ENCODE measurements at places on chromosomes 7 and 10.

DNA sequence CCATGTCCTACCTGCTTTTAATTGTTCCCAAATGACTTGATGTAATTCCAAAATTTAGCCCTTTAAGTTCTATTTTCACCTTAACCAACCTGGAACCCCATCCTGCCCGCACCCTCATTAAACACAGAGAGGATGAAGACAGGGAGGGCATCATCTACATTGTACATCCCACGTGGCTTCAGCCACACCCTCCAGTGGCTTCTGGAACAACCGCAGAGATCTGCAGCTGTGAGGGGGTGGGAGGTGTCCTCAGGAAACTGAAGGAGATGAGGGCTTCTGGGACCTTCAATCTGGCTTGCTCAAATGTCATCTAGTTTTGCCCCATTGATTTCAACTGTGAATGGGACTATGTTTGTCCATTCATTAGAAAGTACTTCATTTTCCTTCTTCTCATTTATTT lies 39.0 kb downstream of the AKR1B1 start:
- no peak for DNase-seq

DNA sequence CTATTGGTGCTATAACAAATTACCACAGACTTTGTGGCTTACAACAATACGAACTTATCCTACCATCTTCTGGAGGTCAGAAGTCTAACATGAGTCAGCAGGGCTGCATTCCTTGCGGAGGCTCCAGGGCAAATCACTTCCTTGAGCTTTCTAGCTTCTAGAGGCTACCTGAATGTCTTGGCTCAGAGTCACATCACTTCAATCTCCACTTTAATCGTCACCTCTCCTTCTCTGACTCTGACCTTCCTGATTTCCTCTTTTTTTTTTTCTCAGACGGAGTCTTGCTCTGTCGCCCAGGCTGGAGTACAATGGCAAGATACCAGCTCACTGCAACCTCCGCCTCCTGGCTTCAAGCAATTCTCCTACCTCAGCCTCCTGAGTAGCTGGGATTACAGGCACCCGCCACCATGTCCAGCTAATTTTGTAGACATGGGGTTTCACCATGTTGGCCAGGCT lies 44.6 kb upstream of the ANAPC16 start:
- peak; percentile 77 for DNase-seq

DNA sequence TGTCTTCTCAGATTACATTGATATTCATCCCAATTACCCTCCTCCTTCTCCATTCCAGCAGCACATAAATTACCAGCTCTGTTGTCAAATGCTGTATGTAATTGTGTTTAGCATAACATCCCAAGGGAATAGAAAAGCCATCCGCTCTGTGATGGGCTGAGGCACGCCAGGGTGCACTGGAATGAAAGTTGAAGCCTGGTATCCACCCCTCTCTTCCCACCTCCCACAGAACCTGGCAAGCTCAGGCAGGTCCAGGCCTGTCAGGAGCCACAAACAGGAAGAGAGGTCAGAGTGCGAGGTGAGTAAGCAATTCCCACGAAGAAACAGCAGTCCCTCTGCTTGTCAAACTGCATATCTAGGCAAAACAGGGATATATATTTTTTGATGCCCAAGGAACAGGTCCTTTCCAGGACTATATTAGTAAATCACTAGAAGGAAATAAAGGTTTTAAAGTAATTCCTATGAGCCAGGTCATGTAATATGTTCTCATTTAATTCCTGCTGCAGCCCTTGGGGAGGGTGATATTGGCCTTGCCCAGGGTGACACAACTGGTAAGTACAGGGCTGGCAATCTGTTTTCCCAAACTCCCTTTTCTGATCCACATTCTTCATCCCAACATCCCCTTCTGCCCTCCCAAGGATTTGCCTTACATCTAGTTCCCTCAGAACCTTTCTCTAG lies 155.6 kb upstream of the GHITM start:
- DNase-seq, result no peak

- no peak for DNase-seq
Measured at GRCh38 chr10:128780156-128780761, 654.0 kb upstream of the MKI67 start.

- DNase-seq, result no peak
Measured at GRCh38 chr7:71424166-71425035, 292.5 kb downstream of the GALNT17 start.

GRCh38 chr7:112616295-112616694 lies 135.5 kb downstream of the LSMEM1 start:
- DNase-seq, result no peak

- DNase-seq, result no peak
Measured at GRCh38 chr7:99008921-99009530, 130.7 kb downstream of the TRRAP start.

- DNase-seq, result no peak
Measured at GRCh38 chr7:37354656-37355131, 94.0 kb downstream of the ELMO1 start.

GRCh38 chr7:47670729-47671128 lies 88.8 kb upstream of the TNS3 start:
- no peak for DNase-seq

DNA sequence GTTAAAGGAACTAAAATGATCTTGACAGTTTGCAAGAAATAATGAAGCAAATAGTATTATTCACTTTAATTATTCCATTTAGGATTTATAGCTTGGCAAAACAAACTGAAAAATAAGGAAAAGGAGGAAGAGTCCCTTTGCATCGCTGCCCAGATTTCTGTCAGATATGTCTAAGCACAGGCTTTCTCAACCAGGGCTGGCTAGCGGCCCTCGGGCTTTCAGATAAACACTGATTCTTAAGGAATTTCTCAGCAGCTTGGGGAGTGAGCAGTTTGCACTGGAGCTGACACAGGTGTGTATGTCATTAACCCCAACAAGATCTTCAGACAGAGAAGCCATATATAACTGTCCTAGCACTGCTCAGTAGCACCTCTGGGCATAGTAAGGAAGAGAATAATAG lies 47.9 kb upstream of the SEMA3D start:
- DNase-seq, result no peak

- DNase-seq, result no peak
Measured at GRCh38 chr10:69469976-69470375, 18.7 kb downstream of the TSPAN15 start.

DNA sequence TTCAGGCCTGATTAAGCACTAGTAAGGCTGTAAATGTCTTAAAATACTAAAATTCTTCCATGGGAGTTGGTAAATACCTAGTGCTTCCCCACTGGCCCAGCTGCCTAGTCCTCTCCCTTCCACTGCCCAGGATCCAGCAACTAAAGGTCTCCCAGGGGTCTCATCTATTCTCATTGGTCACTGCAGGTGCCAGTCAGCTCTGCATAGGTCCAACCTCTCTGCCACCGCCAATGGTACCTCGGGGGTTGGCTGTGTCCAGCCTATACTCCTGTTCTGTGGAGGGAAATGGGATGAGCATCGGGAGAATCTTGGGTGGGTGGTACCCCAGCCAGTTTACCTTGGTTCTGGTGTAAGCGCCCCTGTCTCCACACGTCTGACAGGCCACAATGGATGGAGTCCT lies 6.1 kb upstream of the CREB5 start:
- DNase-seq, result no peak

DNA sequence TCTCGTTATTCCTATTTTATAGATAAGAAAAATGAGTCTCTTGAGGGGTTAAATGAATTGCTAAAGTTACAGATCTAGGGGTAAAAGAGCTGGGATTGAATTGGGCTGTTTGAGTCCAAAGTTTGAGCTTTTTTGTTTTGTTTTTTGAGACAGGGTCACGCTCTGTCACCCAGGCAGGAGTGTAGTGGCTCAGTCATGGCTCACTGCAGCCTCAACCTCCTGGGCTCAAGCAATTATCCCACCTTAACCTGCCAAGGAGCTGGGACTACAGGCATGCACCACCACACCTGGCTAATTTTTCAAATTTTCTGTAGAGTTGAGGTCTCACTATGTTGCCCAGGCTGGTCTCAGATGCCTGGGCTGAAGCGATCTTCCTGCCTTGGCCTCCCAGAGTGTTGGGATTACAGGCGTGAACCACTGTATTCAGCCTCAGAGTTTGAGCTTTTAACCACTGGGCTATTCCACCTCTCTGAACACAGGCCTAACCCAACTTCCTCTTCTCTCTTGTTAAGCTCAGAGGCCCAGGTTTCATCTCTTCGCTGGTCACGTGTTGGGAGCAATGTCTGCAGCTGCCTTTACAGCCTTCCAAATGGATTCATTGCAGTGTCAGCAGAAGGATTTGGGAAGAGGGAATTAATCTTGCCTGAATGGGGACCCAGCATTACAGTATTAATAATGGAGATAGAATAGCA lies 8.0 kb downstream of the SUFU start:
- no peak for DNase-seq

- DNase-seq, result no peak
Measured at GRCh38 chr7:158414002-158414401, 173.6 kb downstream of the PTPRN2 start.

- DNase-seq, result no peak
Measured at GRCh38 chr10:121460733-121461132, 137.5 kb downstream of the FGFR2 start.

GRCh38 chr7:112132051-112132694 lies 74.0 kb downstream of the DOCK4 start:
- DNase-seq, result no peak

DNA sequence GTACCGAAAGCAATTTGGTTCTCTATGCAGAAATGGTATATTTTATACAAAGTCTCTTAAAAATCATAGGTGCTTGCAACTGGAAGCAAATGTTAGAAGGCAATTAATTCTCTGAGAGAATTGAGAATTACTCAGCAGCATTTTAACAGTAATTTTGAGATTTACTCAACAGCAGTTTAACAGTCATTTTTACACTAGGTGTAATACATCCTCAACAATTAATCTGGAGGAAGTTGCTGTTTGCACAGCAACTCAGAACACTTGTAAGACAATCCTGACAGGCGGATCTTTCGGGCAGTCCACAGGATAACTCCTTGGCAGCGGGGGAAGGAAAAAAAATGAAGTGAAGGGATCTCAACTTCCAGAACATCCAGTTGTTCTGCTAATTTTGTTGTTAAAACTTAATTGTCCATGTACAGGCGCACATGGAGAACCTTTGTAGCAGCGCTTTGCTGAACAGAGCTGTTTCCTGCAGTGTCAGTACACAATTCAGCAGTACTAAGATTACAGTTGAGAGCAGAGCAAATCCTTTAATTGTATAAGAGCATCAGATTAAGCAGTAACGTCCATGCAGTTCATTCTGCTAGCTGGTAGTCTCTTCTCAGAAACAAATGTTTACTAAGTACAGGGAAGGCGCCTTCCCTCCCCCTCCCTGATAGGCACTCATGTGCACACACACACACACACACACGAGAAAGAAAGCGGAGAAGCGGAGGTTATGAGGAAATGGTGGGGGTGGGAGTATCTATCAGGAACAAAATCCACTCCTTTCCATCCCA lies 43.8 kb downstream of the ENO4 start:
- no peak for DNase-seq

DNA sequence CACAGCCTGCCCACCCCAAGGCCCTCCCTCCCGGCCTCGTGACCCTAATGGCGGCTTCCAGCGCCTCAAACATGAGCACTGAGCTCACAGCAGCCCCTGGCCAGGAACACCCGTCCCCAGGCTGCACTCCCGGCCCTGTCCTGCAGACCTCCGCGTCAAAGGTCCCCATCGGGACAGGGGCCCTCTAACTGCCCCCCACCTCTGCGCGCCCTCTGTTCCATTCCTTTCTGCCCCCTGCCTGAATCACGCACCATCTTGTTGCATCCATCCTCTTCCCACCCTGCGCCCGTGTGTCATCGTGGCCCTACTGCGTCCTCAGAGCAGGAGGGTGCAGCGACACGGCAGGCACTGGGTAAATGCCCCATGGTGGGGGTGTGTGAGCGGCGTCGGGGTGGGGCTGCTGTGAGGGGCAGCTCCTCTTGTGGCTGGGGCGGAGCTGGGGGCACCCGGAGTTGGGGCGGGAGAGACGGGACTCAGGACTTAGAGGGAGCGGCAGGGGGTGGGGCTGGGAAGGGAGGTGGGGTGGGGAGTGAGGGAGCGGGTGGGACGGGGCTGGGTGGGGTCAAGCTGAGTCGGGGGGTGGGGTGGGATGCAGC lies 13.4 kb downstream of the SLC29A4 start:
- DNase-seq, result no peak

DNA sequence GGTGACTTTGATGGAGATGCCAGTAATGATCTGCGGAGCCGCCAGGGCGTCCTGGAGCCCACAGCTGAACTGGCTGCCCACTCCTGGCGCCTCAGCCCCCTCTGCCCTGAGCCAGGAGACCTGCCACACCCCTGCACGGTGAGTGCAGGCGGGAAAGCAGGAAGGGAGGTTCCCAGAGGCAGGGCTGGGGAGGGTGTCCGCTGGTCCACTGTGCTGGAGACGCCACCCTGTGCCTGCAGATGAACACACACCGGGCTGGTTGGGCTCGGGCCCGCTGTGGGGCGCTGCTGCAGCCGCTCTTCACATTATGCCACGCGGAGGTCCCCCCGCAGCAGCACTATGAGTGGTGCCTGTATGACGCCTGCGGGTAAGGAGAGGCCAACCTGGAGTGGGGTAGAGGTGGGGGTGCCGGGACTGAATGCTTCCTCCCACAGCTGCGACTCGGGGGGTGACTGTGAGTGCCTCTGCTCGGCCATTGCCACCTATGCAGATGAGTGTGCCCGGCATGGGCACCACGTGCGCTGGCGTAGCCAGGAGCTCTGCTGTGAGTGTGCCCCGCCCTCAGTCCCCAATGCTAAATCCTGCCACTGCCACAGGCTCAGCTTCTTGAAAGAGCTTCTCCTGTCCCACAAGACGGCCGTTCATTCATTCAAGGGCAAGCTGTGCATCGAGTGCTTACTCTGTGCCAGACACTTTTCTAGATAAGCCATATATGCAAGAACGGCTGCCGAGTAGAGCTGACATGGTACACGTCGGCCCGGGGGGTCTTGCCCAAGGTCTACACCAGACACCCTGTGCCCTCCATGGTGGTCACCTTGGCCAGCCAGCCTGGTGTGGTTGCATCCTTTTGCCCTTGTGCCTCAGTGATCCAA lies 14.3 kb upstream of the ZNF467 start:
- no peak for DNase-seq

- no peak for DNase-seq
Measured at GRCh38 chr10:110429301-110429700, 68.4 kb upstream of the DUSP5 start.

GRCh38 chr7:149776848-149777407 lies 3.5 kb upstream of the ZNF467 start:
- DNase-seq, result no peak

- no peak for DNase-seq
Measured at GRCh38 chr10:92323079-92323478, 32.1 kb downstream of the MARCHF5 start.

DNA sequence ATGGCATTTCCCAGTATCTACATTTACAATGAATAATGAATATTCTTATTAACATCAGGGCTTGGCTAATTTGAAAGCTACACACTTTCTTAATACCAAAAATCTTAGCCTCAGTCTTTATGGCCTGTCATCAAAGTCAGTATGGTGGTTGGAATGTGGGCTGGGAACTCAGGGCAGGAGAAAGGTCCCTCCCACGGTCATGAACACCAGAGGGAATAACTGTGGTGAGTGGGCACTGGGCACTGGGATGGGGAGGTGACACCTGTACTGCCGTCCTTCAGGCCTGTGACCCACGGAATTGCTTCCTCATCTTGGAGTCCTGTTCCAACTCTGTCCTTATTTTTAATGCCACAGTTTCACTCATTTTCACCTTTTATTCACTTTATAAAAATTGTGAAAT lies 276.9 kb upstream of the PLPP4 start:
- no peak for DNase-seq

GRCh38 chr7:29424295-29424983 lies 139.2 kb upstream of the PRR15 start:
- DNase-seq, result no peak

Data from retinal pigment epithelial cell (primary cell).